ENCODE measurements at places on chromosomes 4 and X.

DNA sequence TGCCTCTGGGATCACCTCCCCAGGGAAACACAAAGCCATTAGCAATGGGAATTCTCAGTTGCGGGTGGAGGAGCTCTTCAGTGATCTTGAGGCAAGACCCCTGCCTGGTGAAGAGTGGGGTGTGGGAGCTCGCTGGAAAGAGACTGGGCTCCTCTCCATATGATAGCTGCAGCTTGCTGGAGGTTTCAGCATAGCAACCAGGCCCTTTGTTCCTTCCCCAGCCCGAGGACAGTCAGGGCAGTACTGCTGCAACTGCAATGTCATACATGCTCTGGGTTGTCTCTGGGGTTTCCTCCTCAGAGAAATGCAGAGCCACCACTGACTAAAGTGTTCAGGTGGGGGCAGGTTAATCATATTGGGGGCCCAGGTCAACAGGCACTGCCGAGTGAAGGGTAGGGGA, 81.3 kb downstream of the ARHGAP24 start:
- no peak for DNase-seq

GRCh38 chrX:7214251-7214650, 66.3 kb upstream of the PUDP start:
- no peak for DNase-seq

DNA sequence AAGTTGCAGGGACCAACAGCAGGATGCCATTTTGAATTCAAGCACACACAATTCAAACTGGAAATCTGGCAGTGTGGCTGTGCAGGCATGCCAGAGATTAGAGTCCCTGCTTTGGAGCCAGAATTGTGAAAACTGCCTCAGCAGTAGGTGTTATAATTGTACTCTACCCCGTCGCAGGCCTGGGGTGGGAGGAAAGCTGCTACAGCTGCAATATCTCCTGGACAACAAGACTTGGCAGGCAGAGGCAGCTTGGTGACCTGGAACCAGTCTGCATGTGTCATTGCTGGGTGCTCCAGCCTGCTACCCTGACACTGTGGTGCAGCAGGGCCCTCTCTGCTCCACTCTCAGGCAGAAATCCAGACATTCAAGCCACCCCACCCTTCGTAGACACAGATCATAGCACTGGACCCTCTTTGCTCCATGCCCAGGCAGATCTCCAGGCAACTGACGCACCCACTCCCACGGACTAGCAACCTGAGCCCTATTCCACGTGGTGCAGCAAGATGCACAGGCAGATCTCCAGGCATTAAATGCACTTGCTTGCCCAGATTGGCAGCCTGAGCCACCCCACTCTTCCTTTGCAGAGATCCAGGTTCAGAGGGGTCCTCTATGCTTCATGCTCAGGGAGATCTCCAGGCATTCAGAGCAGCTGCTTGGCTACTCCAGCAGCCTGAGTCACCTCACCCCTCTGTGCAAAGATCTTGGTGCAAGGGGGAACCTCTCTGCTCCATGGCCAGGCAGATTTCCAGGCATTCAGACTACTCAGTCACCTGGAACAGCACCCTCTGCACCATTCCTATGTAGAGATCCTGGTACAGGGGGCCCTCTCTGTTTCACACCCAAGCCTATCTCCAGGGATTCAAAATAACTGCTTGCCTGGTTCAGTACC, 140.5 kb downstream of the LRBA start:
- no peak for DNase-seq

GRCh38 chrX:72201836-72202536, 20.4 kb downstream of the PIN4 start:
- no peak for DNase-seq

DNA sequence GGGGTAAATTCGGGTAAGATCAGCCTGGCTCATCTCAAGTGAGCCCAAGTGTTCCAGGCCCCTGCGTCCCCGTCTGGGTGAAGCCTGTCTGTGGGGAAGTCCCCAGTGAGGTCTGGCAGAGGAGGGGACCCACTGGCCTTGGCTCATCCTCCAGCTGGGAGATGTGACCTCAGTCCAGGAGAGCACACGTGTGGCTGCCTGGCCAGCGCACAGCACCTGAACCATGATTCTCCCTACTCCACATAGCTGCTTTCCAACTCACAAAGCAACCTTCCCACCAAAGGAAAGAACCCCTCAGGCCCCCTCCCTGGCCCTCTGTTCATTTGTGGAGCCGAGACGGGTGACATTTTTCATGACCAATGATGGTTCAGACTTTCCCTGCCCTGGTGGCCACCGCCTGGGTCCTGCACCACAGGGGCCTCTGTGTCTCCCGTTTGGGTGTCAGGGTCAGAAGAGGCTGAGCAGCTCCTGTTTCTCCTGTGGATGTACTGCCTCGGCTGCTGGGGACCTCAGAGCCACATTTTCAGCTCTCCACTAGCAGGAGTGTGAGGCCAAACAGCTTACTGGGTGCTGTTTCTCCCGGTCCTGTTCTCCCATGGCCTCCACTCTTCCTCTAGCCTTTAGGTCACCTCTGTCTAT, 111.4 kb downstream of the CPZ start:
- DNase-seq, result no peak

GRCh38 chr4:26192899-26193869, 127.6 kb upstream of the RBPJ start:
- no peak for DNase-seq

DNA sequence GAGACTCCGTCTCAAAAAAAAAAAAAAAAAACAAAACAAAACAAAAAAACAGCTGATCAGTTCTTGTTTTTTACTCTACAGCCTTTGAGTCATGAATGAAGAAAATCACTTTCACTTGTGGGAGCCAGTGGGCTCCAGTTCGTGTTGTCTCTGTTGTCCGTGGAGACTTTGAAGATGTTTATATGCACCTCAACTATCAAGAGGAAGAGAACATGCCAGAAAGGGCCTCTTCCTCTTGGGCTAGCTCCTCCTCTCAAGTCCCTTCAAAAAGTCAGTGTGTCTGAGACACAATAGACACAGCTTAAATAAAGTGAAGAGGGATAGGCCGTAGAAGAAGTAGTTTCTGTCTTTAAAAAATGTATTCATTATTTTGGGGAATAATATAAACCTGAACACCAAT, 182.7 kb downstream of the KDR start:
- no peak for DNase-seq

DNA sequence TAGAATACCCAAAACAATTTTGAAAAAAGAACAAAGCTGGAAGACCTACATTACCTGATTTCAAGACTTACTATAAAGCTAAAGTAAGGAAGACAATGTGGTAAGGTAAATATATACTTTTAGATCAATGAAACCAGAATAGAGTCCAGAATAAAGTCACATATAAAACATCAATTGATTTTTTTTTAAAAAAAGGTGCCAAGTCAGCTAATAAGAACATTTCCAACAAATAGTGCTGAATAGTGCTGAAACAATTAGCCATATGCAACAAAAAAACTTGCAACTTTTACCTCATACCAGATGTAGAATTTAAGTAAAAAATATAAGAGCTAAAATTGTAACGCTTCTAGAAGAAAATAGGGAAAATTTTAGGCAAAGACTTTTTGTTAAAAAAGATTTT, 73.0 kb upstream of the PDHA1 start:
- no peak for DNase-seq

Measured in omental fat pad (tissue), 4 donors.